Vagina (tissue), 2 donors: ENCODE measurements at places on chromosomes 12 and 14.

GRCh38 chr12:75840994-75841355 is 190.6 kb downstream of the PHLDA1 start:
- no peak for DNase-seq

- DNase-seq = no peak
These were observed 256.9 kb upstream of the RGS6 start for GRCh38 chr14:71675126-71675899.

DNA sequence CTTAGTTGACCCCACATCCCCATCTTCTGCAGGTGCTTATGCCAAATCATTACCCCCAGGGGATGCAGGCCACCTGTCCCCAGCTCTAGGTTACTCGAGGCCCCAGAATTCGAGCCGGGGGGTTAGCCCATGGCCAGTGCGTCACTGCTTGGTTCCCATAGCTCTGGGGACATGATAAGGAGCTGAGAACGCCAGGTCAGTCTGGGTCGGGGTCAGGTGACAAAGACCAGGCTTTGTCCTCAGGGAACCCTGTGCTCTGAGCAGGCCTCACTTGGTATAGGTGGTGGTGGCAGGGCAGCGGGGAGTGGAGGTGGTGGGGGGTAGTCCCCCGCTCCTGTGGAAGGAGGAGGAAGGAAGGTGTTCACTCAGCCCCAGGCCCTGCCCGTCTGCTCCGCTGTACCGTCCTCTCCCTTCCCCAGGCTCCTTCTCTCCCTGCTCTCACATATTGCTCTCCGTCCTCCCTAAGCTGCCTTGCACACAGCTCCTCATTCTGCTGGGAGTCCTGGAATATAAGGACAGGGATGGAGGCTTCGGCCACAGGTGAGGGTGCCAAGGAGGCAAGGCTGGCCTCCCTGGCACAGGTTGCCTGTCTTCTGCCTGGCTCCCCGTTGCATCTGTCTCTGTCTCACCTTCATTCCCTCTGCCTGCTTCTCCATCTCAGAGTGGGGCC is 2.0 kb upstream of the MYH6 start:
- DNase-seq = no peak

GRCh38 chr12:127667131-127667685 is 599.8 kb upstream of the TMEM132C start:
- DNase-seq = no peak

DNA sequence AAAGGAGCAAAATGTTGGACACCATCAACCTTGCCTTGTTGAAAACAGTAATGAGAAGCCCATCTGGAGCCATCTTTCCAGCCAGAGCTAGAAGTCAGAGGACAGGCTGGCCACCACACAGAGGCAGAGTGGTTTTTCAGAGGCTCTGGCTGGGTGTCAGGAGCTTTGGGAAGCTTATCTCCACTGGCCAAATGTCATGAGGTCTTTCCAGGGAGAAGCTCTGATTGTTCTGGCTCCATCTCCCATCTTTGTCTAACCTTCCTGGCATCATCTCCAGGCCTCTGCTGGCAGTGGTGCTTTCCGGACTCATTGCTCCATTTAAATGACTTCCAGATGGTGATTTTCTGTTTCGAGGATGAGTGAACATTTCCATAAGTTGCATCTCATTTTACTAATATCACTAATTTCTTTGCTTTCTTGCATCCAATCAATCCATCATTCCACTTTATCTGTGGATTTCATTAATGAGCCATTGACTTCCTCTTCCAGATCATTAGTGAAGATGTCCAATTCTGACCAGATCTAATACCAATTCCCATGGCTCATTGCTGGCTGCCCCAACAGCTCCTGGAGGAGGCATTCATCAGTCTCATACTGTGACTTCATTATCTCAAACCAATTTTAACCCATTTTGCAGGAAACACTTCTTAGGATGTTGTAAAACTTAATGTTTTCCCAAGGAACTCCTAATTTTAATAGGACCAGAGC is 35.3 kb upstream of the TMTC1 start:
- DNase-seq = no peak

DNA sequence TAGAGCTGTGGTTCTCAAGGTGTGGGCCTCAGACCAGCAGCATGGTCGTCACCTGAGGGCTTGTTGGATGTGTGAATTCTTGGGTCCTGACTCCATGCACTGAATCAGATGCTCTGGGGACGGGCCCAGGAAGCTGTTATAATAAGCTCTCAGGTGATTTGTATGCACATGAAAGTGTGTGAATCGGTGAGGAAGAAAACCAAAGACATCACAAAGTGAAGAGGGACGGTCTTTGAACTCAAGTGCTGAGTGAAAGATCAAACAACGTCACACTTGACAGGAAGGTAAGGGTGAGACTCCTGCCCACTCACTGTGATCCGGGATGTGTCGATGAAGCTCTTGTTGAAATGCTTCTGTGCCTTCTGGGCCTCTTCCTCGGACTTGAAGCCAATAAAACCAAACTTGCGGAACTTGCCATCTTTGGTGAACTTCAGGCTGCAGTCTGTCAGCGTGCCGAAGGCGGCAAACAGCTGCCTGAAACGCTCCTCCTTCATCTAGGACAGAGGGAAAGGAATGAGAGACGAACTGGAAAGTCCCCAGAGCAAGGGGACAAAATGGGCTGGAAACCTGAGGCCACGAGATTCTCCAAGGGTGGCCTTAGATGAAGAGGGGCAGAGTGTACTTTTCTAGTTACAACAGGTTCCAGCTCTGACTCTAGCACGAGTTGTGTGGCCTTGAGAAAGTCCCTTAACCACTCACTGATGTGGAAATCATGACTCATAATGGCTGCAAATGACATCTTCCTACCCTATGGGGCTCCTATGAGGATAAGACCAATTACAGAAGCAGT is 4.0 kb downstream of the RBM19 start:
- DNase-seq = no peak

- no peak for DNase-seq
These were observed 100.5 kb downstream of the VEZT start for GRCh38 chr12:95318071-95318545.

DNA sequence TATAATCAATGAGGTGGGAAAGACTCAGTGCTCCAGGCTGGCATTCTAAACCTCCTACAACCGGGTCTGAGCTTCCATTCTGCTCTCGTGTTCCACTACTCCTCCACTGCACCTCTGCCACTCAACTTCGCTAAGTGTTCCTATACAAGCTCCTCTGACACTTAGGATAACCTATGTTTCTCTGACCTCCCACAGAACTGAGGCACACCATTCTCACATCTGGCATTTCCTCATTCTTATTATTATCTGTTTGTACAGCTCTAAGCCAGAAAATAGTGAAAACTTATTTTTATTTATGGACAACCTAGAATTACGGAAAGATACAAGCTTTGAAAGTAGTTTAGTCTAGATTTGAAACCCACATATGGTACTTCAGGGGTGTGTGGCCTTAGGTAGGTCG is 127.0 kb downstream of the MED13L start:
- DNase-seq = no peak

GRCh38 chr14:72000907-72001306 is 68.7 kb downstream of the RGS6 start:
- DNase-seq = no peak

DNA sequence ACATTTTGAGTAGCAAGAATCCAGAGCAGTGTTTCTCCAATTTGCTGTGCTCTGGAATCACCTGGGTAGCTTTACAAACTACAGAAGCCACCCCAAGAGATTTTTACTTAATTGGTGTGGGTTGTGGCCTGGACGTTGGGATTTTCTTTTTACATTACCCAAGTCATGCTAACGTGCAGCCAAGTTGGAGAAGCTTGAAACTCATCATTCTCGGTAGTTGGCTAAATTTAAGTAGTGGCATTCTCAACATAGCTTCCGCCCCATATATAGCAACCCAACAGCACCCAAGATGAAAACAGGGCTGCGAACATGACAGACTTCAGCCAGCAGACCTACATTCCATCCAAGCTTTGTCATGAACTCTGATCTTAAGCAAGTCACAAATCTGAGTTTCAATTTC is 25.0 kb downstream of the DAD1 start:
- no peak for DNase-seq

GRCh38 chr14:92481811-92482555 is 31.6 kb upstream of the RIN3 start:
- no peak for DNase-seq

DNA sequence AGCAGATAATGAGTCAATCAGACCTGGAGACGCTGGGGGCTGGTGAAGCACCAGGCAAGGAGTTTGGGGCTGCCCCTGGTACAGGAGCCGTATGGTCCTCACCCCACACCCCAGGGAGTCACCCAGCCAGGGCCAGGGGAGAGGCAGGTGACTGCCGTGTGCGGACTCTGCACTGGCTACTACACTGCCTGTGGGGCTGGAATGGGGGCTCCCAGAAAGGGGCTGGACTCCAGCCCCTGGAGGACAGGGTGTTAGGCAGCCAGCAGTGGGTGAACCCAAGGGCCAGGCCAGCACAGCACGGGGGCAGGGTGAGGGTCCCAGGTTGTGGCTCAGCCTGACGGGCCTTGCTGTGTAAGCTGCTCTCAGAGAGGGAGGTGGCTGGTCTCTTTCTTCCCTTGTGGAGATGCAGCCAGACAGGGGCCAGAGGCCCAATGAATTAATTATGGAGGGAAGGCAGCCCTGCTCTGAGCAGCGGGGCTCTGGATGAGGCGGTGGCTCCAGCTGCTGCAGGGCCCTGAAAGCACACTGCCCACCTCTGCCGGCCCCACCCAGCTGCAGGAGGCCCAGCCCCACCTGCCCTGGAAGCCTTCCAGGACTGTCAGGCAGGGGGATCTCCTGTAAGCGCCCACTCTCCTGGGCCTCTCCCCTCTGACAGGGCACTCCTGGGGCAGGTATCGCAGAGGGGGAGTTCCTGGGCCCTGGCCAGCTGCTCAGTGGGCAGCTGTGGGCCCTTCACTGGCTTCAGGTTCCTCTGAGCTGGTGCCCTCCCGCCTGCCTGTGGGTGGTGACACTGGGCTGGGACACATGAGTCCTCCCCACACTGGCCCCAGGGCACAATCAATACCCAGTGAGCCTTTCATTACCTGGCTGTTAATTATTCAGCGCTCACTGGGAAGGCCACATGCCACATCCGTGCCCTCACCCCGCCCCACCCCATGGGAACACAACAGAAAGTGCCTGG is 142.5 kb upstream of the C14orf180 start:
- DNase-seq = peak; percentile 47

DNA sequence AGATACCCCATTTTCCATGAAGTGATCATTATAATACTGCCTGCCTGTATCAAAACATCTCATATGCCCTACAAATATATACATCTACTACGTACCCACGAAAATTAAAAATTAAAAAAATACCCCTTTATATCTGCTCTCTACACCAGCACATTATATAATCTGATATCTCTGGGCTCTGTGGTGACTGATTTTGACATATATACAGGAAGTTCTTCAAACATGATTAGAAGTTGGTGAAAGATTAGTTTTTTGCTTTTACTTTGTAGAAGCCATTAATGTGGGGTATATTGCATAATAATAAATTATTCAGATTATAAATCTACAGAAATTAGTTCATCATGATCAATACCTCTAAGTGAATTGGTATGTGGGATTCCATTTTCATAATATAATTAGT is 126.7 kb upstream of the MDM1 start:
- no peak for DNase-seq

GRCh38 chr14:102772781-102773570 is 4.3 kb upstream of the TRAF3 start:
- no peak for DNase-seq

DNA sequence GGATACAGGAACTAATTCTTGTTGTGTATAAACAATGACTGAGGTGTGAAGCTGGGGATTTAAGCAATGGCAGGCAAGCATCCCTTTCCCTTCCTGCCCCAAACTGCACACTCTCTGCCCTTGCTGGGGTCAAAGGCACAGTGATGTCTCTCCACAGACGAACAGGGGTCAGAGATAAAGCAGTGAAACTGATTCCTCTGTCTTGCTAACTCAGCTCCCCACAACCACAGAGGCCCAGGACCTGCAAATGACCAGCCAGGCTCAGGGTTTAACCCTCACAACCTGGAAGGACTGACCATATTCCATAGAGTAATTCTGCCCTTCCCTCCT is 67.2 kb downstream of the CCDC88C start:
- no peak for DNase-seq

DNA sequence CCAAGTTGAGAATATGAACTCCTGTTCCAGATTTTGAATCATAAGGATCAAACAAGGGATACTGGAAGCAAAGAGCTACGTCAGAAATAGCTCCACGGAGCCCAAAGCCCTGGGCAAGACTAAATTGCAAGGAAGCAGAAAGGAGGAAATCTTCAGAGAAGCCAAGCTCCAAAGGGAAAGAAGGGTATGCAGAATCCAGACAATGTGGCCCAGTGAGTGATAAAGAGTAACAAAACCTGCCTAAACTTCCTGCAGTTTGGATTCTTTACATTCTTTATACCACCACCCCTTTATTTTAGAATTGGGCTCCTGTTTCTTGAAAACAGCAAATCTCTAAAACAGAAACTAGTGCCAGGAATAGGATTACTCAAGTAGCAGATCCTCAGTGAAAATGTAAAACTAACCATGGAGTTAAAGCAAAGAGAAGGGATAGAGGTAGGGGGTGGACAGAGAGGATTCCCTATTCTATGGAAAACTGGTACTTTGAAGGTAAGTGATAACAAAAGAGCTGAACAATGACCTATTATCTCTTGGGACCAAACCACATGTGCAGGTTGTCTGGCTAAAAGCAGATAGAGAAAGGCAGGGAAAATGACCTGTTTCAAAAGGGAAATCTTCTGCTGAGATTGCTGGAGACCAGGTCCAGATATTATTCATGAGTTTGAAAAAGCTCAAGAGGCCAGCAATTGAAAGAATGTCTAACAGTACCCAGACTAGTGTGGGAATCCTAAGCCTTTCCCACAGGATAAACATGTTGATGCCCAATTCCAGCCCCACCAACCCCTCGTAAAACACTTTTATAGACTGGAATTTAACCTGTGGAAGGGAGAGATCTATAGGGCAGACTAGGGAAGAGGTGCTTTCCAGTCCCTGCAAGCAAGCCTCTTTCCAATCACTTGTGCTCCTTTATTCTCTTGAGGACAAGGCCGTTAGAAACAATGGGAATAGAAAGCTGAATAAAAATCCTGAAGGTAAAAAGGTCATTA is 24.5 kb downstream of the MBIP start:
- no peak for DNase-seq

DNA sequence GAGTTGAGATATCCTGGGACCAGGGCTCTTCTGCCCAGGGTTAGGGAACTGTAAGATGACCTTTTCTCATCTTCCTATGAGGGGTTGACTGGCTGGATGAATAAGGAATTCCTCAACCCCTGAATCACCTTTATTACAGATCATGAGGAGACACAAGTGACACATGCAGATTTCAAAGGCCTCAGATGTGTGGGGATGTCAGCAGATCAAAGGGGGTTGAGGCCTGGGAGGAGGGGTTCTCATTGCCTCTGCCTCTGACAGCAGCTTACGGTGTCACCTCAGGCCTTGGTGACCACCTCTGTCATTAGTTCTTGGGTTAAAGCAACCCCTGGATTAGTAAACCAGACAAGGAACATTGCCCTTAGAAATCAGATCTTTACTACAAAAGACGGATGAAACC is 2.1 kb upstream of the KRT72 start:
- DNase-seq = no peak
